T-helper 1 cell (primary cell): ENCODE measurements at places on chromosomes 13 and 19.

DNA sequence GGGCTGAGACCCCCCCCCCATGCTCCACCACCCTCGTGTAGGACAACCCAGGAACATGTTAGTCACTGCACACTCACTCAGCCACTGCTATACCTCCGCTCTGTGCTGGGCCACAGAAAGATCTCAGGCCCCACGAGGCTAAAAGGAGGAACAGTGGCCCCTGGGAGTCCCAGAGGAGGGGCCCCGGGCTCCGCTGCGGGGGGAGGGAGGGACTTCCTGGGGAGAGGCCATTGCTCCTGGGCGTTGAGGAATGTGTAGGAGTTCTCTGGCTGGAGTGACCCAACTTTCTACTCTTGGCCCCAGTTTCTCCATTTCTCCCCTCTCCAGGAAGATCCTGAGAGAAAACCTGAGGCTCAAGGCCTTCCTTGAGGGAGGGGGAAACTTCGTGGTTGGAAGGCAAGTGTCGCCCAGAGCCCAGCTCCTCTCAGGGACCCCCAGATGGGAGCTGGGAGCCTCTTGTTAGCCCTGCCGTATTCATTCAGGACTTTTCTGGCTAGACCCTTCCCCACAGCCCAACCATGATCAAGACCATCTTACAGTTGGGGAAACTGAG lies 13.6 kb downstream of the ONECUT3 start:
- no peak for DNase-seq

- peak; percentile 35 for DNase-seq
Measured at GRCh38 chr19:42386974-42387707, 3.0 kb downstream of the CNFN start.

DNA sequence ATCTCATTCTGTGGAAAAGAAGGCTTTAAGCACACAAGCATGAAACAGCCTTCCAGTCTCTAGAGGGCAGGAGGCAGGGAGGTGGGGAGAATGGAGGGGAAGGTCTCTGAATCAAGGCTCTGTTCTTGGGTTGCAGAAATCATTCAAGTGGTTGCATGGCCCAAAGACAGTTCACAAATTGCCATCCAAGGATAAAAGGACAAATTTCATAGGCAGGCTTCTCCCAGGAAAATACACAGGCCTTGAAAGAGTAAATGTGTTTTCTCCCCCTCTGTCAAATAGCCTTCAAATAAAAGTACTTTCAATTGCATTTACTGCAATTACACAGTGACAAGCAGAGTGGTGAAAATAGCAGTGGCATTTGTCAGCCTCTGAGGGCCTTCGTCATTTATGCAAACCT lies 450.8 kb downstream of the DCT start:
- DNase-seq = no peak

DNA sequence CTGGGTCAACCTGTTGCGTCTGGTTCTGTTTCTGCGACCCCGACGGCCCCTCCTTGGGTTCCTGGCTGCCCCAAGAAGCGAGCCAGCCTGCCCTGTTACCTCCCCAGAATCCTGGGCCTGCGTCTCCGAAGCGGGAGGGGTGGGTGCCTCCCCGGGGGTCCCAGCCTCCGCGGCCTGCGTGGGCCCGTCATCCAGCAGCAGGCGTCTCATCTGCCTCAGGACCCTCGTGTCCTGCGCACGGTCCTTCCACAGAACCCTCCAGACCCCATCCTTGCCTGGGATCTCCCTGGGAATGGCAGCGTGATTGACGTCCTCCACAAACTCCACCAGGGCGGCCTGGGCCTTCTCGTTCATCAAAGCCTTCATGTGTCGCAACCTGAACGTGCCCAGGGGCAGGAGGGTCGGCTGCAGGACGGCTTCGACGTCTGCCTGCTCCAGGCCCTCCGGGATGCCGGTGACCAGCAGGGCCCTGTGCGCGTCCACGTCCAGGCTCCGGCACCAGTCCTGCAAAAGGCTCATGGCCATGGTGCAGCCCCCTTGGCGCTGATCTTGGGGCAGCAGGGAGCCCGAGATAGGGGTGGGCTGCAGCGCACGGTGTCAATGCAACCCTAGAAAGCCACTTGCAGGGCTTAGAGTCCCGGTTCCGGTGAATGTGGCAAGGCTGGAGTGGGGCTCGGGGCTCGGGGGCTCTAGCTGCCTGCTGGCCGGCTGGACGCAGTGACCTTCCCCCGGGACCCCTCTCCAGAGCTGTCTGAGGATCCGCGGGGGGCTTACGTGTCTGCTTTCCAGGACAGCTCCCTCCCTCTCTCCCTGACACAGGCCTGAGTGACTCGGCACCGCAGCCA lies 504 bp downstream of the PNMA8B start:
- no peak for DNase-seq

- DNase-seq = no peak
Measured at GRCh38 chr13:45055902-45056648, 64.2 kb upstream of the GTF2F2 start.

DNA sequence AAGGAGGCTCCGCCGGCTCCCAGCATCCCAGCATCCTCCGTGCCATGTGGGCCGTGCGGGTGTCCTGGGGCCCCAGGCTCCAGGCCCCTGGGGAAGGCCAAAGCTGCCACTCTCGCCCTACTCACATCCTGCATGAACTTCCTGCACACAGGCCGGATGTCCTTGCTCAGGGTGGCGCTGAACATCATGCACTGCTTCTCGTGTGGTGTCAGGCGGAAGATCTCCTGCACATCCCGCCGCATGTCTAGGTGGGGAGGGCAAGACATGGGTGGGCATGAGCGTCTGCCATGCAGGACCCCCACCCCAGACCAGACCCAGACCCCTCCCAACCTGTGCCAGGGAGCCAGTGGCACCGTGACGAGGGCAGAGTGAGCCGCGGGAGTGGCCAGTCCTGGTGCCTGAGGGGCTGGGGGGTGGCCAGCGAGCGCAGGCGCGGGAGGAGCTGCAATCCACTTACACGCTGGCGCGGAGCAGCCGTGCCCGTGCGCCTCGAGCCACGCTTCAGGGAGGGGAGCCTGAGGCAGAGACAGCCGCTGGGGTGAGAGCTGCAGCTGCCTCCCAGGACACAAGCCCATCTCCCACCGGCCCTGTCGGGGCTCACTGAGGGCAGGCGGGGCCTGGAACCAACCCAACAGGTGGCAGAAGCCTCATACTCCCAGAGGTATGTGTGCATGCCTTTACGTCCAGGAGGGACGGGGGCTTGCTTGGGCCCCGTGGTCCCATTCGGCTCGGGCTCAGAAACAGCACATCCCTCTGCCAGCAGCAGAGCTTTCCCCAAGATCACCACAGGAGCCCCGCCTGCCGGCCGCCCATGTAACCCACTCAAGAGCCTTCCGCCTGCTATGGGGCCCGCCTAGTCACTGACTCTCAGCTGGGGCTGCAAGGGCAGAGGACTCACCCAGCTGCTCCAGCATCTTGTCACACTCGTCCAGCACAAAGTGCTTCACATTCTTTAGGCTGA lies 8.8 kb downstream of the DDX39A start:
- no peak for DNase-seq

DNA sequence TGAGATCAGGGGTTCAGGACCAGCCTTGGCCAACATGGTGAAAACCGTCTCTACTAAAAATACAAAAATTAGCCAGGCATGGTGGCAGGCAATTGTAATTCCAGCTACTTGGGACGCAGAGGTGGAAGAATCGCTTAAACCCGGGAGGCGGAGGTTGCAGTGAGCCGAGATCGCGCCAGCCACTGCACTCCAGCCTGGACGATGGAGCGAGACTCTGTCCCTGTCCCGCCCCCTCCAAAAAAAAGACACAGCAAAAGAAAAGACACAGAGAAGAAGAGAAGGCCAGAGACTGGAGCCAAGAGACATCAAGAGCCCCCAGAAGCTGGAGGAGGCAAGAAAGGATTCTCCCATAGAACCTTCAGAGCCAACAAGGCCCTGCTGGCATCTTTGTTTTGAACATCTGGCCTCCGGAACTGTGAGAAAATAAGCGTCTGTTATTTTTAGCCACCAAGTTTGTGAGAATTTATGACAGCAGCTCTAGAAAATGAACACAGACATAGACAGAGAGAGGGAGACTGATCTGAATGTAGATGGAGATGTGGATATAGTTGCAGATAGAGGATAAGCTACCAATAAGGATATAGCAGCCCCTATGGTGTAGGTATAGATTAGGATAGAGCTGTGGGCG lies 25.7 kb upstream of the PNMA8B start:
- no peak for DNase-seq

- DNase-seq = no peak
Measured at GRCh38 chr19:398719-399118, 10.2 kb downstream of the C2CD4C start.

- peak; percentile 17 for DNase-seq
Measured at GRCh38 chr19:8571006-8571411, 6.2 kb downstream of the MYO1F start.

GRCh38 chr19:918481-919198 lies 1.5 kb downstream of the KISS1R start:
- DNase-seq = no peak

GRCh38 chr19:49787746-49788145 lies 20.9 kb downstream of the AP2A1 start:
- DNase-seq = no peak

DNA sequence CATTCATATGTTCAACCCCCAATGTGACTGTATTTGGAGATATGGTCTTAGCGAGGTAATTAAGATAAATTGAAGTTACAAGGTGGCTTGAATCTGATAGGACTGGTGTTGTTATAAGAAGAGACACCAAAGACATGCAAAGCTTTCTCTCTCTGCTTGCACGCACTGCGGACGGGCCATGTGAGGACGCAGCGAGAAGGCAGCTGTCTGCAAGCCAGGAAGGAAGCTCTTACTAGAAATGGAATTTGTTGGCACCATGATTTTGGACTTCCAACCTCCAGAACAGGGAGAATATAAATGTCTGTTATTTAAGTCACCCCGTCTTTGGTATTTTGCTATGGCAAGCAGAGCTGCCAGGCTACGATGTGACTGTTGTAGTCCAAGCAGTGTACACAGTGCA lies 4.8 kb downstream of the DLEU7 start:
- no peak for DNase-seq

DNA sequence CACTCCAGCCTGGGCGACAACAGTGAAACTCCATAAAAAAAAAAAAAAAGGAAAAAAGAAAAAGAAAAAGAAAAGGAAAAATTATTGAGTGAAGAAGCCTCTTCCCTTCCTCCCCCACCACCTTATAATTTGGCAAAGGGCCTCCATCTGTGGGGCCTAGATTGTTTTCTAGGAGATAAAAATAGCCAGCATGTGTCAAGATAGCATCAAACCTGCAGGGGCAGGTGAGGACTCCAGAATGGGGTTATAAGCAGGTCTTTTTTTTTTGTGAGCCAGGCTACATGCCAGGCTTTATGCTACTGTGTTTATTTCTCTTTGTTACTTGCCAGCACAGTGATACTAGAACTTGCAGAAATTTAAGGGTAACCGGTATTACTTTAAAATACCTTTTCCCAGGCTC lies 11.7 kb upstream of the TRIM13 start:
- DNase-seq = no peak

DNA sequence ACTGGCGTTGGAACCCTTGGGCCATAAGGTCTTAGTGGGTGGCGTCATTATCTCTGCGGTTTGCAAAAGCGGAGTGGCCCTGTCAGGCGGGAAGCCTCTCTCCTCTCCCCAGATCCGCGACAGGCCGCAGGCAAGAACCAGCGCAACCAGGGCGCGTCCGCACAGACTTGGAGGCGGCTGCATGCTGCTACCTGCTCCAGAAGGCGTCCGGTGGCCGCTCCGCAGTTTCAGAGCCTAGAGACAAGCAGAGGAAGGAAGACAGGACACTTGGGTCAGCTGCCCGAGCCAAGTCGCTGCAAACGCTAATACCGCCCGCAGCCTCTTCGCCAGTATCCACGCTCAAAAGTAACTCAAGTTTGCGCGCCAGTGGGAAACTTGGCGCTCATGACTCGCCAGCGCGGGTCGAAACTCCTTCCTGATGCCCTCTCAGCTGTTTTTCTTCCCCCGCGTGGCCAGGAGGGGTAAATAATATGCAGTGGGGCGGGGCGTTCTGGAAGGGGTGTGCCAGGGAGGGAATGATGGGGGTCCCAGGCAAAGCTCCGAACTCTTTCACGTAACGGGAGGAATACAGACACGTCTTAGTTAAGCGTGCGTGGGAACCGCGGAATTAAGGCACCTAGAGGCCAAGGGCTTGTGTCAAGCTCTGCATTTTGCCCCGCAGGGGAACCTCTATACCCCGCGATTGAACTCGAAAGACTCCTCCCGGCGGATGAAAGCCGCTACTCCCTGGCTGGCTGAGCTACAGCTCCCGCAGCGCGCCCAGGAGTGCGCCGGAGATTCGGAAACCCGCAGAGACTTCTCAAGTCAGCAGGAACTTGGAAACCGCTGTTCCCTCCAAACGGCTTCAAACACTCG lies at the start of gene EDNRB:
TSS of gene EDNRB (minus strand) at position 441 of the 855 bp plus-strand sequence. CDS start at position 183, 258 bp downstream.
- DNase-seq = no peak

- peak; percentile 57 for DNase-seq
Measured at GRCh38 chr19:18594096-18594823, 5.7 kb downstream of the REX1BD start.

GRCh38 chr19:15144046-15144646 lies 36.9 kb downstream of the SYDE1 start:
- DNase-seq = no peak

DNA sequence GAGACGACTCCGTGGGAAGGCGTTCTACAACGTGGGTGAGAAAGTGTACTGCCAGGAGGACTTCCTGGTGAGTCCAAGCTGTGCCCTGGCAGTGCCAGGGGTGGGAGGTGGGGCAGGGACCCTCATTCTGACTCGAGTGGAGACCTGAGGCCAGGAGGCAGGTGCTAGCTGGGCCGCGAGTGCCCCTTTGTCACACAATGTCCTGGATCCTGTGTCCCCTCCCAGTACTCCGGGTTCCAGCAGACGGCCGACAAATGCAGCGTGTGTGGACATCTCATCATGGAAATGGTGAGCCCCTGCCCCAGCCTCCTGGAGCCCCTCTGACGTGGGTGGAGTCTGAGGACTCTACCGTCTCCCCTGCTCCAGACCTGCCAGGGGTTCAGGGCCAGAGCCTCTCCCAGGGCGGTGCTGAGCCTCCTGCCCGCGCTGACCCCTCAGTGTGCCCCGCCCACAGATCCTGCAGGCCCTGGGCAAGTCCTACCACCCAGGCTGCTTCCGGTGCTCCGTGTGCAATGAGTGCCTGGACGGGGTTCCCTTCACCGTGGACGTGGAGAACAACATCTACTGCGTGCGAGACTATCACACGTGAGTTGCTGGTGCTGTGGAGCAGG lies 11.6 kb downstream of the WTIP start:
- no peak for DNase-seq

DNA sequence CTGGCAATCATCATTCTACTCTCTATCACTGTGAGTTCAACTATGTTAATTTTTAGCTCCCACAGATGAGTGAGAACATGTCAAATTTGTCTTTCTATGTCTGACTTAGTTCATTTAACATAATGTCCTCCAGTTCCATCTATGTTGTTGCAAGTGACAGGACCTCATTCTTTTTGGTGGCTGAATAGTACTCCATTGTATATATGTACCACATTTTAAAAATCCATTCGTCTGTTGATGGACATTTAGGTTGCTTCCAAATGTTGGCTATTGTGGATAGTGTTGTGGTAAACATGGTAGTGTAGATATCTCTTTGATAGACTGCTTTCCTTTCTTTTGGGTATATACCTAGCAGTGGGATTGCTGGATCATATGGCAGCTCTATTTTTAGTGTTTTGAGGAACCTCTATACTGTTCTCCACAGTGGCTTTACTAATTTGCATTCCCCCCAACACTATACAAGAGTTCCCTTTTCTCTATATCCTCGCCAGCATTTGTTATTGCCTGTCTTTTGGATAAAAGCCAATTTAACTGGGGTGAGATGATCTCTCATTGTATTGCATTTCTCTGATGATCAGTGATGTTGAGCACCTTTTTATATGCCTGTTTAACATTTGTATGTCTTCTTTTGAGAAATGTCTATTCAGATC lies 124.1 kb downstream of the PCCA start:
- DNase-seq = no peak

- no peak for DNase-seq
Measured at GRCh38 chr19:2524840-2525723, 49.2 kb downstream of the GADD45B start.

GRCh38 chr13:20369886-20370361 lies 137.8 kb upstream of the GJB6 start:
- no peak for DNase-seq
